CD8-positive, alpha-beta T cell (primary cell): ENCODE measurements at places on chromosomes 12 and 14. TPM values are rescaled to one million over a fixed set of nuclear protein-coding genes. Genes with fewer than 3 reads are reported as not detected.
A peak's percentile ranks its signal among the peaks of the same experiment; 100 is the strongest.

DNA sequence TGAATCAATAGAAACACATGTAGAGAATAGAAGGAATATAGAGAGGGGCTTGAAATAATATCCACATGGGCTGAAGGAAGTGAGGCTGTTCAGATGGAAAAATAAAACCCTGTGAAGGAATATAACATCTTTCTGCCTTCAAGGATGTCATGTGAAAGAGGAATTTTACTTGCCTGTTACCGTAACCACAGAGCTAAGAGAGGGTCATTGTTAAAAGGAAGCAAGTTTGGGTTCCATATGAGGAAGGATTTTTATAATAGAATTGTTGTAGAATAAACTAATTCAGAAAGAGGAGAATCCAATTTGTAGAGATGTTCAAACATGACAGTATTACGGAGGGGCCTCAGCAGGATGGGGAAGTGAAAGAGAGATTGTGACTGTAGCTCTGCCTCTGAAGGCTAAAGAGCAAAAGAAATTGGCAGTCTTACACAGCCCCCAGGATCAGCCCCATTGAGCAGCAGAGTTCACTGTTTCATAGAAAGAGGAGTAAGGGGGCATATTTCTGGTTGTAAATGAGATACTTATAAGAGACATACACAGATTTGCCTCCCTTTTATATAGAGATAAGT, 41.8 kb upstream of the PTPRR start:
- no peak for DNase-seq

DNA sequence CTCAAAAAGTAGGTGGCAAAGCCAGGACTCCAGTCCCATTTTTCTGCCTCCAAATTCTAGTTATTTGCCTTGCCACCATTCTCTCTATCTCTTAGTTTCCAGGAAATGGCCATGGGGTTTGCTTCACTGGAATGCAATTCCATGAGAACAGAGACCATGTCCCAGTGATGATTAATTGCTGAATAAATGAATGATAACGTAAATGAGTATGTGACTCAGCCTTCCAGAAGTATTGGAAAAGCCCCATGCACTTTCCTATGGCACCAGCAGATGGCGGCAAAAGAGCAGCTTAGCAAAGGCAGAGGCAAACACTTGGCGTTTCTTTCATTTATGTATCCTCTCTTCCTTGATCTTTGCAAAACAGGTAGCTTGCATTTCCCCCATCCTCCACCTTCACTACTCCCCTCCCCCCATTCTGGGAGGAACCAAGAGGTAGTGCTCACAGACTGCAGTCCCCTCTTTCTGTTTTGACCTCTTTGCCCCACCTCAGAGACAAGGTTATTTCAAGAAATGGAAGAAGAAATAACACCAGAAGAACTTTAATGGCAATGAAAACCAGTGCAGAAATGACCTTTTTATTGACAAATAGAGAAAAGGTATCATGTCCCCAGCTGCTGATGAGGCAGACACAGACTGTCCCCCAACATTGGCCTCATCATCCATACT, 21.3 kb downstream of the TBX3 start:
- DNase-seq = peak; percentile 50

GRCh38 chr14:76502638-76503037, 126.7 kb downstream of the ESRRB start:
- no peak for DNase-seq

GRCh38 chr14:95483309-95484165, 32.9 kb downstream of the SYNE3 start:
- no peak for DNase-seq

- DNase-seq = no peak
Observed at GRCh38 chr12:42804928-42805327, 215.4 kb upstream of the PRICKLE1 start.

DNA sequence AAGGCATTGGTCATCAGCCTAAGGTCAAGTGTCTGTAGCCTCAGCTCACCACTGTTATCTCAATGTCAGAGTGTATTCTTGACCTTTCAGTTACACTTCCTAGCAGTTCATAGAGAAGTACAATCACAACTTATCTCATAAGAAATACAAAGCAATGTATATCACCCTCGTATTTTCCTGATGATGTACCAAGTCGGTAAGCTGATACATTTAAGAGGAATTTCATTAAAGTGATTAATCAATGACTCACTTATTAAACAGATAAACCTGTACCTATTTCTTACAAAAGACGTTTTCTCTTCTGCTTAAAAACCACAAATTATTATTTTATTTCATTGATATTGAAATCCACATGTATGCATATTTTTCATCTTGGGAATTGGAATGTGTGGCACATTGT, 3.9 kb upstream of the PRB3 start:
- DNase-seq = no peak

DNA sequence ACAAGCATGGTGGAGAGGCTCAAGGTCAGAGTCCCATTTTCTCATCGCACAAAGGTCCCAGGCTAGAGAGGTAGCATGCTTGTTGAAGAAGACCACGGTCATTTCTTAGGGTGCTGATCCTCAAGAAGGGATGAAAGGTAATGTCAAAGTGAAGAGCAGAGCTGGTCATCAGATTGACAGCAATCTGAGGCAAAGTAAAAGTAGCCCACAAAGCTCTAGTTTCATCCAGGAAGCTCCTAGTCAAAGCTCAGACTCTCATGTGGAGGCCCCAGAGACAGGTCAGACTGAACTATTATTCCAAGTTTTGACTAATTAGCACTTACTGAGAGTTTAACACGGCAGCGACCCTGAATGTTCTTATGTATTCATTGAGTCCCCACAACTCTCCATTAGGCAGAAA, 270.6 kb downstream of the RPS29 start:
- no peak for DNase-seq

DNA sequence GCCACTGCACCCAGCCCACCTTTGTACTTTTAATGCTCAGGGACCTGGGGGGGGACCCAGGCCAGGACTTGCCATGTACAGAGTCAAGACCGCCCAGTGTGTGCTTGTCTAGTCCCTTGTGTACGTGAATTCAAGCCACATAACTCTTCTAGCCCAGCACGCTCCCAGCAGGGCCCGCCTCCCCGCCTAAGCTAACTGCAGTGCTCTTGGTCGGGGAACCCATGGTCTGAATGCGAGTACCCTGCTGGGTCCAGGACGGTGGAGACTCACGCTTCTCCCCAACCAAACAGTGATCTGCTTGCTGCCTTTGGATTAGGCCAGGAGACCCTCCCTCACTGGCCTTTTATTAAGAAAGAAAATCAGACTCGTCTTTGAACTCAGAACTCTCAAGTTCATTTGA, 23.3 kb downstream of the CD9 start:
- DNase-seq = no peak

GRCh38 chr12:68131867-68132414, 27.6 kb downstream of the IFNG start:
- no peak for DNase-seq

DNA sequence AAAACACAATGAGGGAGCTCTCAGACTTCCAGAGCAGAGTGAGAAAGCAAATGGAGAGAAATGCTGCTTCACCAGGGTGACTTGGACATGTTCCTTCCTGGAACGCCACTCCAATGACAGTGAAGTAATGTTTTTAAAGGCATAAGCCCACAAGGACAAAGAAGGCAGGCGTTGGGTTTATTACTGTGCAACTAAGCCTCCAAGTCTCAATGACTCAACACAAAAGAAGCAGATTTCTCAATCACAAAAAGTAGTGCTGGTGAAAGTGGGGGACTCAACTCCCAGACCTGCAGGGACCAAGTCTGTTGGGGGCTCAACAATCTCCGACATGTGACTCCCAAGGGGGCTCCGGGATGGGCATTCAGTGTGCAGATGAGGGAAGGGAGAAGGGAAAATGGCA, 505.2 kb downstream of the BCL11B start:
- no peak for DNase-seq

DNA sequence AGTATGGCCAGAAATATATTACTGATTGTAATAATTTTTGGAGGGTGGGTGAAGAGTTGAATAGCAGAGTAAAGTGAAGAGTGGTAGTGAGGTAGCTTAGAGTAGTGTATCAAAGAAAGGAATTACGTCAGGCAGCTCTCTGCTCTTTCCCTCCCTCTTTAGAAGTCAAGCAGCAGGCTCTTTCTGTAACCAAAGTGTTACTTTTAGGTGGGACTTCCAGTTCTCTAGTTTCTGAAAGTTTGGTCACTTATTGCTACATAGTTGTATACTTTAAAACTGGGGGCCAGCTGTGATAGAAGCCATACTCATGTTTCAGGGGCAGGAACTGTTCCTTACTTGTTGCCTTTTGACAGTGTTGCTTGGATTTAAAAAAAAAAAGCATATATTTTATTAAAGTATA, 30.6 kb downstream of the ATF7IP start:
- no peak for DNase-seq

DNA sequence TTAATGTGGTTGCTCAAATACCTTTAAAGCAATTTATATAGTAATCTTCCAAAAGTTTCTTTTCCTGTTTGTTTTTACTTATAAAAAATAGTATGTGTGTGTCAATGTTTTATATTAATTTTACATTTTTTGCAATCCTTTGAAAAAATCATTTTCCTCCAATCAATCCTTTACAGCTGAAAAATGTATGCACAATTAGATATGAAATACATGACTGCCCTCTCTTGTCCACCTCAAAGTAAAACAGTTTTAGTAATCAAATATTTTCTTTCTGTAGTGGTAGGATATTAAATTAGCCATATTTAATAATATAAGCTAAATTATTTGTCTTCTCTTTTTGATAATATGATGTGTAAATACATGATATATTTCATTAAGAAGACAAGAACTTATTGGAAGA, 269.9 kb downstream of the ADAMTS20 start:
- DNase-seq = no peak

DNA sequence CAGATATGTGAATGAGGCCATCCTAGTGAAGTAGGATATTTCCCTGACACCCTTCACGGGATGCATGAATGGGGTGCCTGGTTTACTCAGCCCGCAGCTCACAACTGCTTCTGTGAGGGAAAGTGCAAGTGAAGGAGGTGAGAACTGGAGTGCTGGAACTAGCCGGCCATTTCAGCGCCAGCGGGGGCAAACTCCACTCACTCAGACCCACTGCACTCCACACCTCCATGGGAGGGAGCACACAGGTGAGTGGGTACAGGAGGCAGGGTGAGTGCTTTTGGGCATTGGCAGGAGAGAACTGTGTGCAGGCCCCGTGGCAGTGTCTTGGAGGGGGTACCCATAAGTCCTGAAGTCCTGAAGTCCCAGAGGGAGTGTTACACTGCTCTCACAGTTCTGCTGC, 1008.4 kb downstream of the SLC6A15 start:
- no peak for DNase-seq

GRCh38 chr14:68741839-68742470, 50.9 kb downstream of the ZFP36L1 start:
- DNase-seq = no peak

DNA sequence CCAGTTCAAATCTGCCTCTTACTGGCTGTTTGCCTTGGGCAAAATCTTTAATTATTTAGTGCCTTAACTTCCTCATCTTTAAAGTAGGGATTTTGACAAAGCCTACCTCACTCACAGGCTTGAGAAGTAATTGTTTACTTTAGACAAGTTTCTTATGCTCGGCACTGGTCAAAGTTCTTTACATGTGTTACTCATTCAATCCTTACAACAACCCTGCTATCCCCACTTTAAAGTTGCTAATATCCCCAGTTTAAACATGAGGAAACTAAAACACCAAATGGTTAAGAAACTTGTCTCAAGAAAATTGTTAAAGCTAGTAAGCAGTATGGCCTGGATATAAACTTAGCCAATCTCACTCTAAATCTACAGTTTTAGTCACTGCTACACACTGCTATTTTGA, 204.0 kb upstream of the AVPR1A start:
- DNase-seq = no peak

P2RX2 gene
- not detected for total RNA-seq

CDKN1B gene
- total RNA-seq = 240 TPM

KRT75 gene
- not detected for total RNA-seq

FOXA1 gene
- not detected for total RNA-seq

TMEM179 gene
- not detected for total RNA-seq

KRT78 gene
- not detected for total RNA-seq

CCDC177 gene
- not detected for total RNA-seq

LRP1 gene
- 4.0 TPM for total RNA-seq

ERBB3 gene
- total RNA-seq = 1.5 TPM

TSPAN19 gene
- total RNA-seq = not detected

VDR gene
- total RNA-seq = 0.90 TPM

SLC17A8 gene
- not detected for total RNA-seq

SLC25A47 gene
- total RNA-seq = not detected
